ENCODE measurements at places on chromosomes 1 and 21.

DNA sequence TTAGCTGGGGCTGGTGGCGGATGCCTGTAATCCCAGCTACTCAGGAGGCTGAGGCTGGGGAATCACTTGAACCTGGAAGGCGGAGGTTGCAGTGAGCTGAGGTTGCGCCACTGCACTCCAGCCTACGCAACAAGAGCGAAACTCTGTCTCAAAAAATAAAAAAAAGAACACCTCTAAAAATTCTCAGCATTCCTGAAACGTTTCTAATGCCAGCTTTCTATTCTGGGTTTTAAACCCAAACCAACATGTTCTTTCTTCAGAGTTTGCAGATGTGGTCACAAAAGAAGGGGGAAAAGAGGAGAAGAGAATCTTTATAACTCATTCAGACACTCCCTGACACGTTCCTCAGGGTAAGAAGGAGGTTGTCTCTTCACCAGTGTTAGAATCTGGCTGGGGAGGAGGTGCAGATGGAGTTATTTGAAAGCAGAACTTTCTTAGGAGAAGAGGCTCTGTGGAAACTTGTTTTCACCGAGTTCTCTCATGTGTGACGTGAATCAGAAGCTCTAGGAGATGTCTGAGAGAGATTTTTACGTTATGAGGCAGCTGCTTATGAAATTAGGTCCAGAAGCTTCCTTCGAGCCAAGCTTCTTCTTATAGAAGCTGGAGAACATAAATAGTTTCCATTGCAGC is 17.8 kb upstream of the CNR2 start:
- no peak for DNase-seq

- no peak for DNase-seq
Observed at GRCh38 chr1:216740331-216740730, 17.1 kb upstream of the ESRRG start.

GRCh38 chr1:58749646-58750045 is 34.2 kb downstream of the JUN start:
- no peak for DNase-seq

DNA sequence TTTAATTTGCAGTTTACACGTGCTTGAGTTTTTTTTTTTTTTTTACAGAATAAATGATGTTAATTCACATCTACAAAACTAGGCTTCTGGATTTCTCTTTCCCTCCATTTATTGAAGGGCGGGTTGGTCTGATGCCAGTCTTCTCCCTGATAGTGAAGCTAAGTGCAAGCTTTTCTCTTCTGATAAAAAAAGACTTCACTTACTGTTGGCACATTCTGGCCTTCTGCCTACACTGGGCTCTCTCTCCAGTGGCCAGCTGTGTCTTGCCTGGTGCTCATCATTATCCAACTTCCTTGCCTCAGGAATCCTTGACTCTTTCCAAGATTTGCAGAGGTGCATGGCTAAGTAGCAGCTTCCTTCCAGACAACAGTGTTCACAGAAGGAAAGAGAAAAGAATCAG is 7.6 kb upstream of the RAP1A start:
- DNase-seq = no peak

- no peak for DNase-seq
Observed at GRCh38 chr21:42850866-42851391, 28.4 kb downstream of the WDR4 start.

- DNase-seq = no peak
Observed at GRCh38 chr1:228340686-228341449, 65.8 kb downstream of the TRIM11 start.

DNA sequence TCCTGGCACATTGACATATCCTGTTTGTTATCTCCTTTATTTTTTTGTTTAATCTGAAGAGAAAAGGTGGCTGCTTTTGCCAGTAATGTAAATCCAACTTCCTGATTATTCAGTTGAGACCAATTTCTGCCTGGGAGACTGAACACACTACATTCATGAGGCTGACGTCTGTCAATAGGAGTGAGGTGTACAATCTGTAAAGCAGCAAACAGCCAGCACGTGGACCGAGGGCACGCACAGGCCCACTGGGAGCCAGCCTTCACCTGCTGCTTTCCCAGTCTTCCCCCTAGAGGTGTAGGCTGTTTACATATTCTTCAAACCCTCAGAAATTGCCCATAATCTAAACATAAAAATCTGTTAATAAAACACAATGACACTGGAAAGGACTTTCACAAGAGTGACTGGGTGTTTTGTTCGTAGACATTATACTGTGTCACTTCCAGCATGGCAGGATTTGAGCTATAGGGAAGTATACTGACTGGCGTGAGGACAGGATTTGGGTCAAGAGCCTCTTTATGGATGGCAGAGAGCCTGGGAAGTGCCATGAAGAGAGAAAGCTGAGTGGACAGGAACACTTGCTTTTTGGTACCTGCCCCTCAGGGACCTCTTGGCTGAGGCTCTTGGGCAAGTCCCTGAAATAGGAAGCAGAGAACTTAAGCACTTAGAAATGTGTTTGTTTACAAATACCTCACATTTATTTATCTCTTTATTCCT is 552.9 kb upstream of the CAMK1G start:
- DNase-seq = no peak

GRCh38 chr1:199813198-199813597 is 214.3 kb upstream of the NR5A2 start:
- DNase-seq = no peak

- DNase-seq = no peak
Observed at GRCh38 chr1:228359613-228360532, 46.8 kb downstream of the TRIM11 start.

GRCh38 chr21:41650526-41651145 is 116.2 kb downstream of the RIPK4 start:
- no peak for DNase-seq

GRCh38 chr1:230832476-230832875 is 35.8 kb downstream of the C1orf198 start:
- DNase-seq = no peak

GRCh38 chr1:247538561-247538960 is 2.3 kb upstream of the OR2C3 start:
- no peak for DNase-seq

DNA sequence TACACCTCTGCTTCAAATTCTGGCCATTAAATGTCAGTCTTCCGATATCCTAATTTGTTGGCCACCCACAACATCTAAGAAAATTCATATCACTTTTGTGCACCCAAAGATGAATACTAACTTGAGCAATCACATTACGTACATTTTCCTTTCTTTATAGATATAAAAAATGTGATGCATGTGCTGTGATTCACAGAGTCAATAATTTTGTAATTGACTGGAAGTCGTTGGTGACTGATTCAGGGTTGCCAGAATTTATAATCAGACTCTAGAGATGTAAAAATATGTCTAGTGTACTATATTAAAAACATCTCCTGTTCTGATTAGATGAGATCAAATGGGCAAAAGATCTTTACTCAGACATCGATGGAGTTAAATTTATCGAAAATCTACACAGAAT is 150.0 kb upstream of the KCTD3 start:
- no peak for DNase-seq

- no peak for DNase-seq
Observed at GRCh38 chr1:33185541-33185940, 3.7 kb upstream of the TRIM62 start.

- no peak for DNase-seq
Observed at GRCh38 chr1:196774603-196775002, at the start of gene CFHR3. TSS of gene CFHR3 (plus strand) at chr1:196774840. CDS start at chr1:196774887, 47 bp downstream.

DNA sequence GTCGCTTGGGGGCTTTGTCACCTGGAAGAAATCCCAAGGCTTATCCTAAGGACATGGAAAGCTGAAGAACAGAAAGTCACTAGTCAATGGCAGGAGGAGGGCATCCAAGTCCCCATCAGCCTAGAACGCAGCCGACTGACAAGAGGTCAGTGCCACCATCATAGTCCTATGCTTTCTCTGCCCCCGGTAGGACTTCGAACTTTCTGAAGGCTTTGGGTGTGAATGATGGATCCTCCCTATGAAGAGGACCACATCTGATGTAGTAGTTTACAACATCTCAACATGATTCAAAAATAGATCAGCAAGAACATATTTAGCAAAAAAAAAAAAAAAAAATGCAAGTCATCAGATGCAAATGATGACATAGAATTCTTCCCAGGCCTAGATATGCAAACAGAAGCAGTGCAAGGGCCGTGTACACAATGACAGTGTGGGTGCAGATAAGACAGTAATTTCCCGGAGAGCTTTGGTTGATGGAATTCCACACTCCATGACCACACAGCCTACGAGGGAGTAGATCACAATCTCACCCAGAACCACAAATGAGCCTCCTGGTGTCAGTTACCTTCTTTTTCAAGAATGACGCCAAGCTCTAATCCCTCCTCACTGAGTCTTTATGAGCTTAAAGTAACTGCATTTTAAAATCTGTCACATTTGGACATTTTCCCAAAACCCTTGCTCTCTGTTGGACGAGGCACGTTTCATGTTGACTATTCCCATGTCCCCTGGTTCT is 88.2 kb downstream of the PSMG1 start:
- no peak for DNase-seq

- peak; percentile 28 for DNase-seq
Observed at GRCh38 chr1:209674957-209675564, at the start of gene G0S2. TSS of gene G0S2 (plus strand) at chr1:209675412. CDS start at chr1:209675685, 273 bp downstream.

DNA sequence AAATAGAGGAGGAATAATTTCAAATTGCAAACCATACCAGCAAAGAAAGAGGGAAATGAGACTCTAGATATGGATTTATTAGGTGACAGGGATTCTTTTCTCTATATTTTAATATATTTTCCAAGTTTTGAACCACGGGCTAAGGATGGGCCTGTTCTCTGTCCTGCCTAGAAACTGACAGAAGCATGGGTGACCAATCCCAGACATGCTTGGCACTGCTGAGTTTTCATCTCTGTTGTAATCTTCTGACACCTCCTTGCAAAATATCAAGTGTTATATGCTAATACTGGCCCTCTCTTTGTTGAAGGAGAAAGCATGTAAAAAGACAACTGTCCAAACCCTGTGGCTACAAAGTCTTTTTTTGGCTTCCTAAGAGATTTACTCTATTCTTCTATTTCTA is 774 bp upstream of the ANGPTL7 start:
- no peak for DNase-seq

DNA sequence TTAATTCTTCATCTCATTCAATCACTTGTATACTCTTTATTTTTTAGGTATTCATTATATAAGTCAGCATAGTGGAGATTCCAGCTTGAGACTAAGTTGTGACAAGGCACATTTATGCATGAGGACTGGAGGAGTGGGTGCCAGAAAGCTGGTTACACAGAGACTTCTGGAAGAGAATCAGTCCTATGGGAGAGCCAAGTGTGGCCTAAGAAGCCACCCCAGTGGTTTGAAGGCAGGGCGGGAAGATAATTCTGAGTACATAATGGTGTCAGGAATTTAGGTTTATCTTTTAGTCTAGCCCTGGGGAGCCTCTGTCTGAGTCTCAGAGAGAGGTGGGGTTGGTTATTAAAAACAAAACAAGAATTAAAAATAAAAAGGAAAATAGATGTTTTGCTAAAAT is 83.0 kb downstream of the SPAG17 start:
- no peak for DNase-seq

DNA sequence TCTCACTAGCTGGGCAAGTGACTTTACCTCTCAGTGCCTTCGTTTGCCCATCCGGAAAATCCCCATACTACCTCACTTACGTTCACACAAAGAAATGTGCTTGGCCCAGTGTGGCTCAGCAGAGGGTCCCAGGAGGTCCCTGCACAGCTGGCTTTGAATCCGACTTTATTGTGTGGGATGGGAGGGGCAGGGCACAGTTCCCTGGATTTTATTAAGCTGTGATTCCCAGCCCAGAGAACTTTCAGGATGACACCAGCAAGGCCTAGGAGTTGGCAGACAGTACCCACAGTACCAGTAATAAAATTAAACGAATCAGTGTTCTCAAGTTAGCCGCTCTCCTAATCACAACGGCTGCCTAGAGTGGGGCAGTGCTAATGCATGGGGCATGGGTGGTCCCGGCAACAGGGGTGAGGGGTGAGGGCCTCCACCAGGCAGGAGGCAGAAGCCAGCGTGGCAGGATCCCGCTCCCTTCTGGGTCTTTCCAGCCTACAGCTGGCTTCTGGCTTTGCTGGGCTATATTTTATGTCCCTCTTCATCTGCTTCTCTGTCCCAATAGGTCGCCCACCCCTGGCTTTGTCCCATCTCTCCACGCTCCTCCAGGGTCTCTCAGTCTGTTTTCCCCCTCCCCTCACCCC is 74.9 kb downstream of the VWA5B1 start:
- DNase-seq = no peak

GRCh38 chr1:62184336-62184735 is 10.3 kb upstream of the L1TD1 start:
- no peak for DNase-seq

DNA sequence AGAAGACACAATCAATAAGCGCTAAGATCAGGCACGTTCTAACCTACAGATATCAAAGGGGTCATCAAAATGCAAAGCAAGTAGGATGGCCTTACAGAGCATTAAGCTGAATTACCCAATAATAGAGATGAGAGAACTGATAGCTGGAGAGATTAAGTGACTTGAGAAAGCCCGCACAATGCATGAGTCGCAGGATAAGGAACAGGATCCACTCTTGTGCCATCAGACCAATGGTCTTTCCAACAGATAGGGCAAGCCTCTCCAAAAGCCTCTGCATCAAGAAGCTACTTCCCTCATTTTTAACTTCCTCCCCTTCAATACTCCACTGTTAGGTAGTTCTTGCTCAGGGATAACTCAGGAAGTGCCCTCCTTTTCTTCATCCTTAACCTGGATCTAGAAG is 2.6 kb downstream of the CHML start:
- DNase-seq = no peak

GRCh38 chr1:98367426-98367825 is 294.1 kb upstream of the SNX7 start:
- no peak for DNase-seq

GRCh38 chr1:58363585-58363984 is 182.9 kb downstream of the OMA1 start:
- no peak for DNase-seq

DNA sequence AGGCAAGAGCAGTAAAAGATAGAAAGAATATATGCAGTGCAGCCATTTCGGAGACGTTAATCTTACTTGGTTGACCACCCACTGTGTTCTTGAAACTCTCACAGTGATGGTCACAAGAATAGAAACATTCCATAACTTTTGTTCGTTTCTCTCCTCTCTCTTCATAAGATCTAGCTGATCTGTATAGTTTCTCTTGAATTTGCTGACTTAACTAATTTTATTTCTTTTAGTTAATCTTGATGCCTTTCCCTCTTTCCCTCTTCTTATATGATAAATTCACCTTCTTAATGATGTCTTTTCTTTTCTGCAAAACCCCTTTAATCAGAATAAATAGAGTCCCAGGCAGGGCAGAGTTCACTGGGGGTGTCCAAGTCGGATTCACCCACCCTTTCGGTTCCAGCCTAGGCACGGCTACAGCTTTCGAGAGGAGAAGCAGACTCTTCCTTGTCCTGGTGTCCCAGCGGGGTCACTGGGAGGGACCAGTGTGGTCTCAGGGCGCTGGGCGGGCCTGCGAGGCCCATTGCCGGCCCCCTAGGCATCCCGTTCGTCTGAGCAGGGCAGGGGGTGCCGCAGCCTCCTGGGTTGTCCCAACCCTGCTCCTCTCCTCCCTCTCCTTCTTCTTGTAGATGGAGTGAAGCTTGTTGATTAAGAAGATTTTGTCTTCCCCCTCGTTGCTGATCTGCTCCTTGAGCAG is 39.8 kb downstream of the ZNF691 start:
- no peak for DNase-seq
